Stimulated activated CD8-positive, alpha-beta memory T cell treated with anti-CD3 and anti-CD28 coated beads, Interleukin-15, amount 100 ng/mL, for 1 hour (primary cell): ENCODE measurements at places on chromosomes 1 and 21.

GRCh38 chr21:16005996-16006395, 276.2 kb downstream of the USP25 start:
- DNase-seq, result no peak

- no peak for DNase-seq
Observed at GRCh38 chr1:94658221-94658620, 116.7 kb upstream of the F3 start.

GRCh38 chr1:206826394-206826793, 39.0 kb upstream of the IL20 start:
- no peak for DNase-seq

DNA sequence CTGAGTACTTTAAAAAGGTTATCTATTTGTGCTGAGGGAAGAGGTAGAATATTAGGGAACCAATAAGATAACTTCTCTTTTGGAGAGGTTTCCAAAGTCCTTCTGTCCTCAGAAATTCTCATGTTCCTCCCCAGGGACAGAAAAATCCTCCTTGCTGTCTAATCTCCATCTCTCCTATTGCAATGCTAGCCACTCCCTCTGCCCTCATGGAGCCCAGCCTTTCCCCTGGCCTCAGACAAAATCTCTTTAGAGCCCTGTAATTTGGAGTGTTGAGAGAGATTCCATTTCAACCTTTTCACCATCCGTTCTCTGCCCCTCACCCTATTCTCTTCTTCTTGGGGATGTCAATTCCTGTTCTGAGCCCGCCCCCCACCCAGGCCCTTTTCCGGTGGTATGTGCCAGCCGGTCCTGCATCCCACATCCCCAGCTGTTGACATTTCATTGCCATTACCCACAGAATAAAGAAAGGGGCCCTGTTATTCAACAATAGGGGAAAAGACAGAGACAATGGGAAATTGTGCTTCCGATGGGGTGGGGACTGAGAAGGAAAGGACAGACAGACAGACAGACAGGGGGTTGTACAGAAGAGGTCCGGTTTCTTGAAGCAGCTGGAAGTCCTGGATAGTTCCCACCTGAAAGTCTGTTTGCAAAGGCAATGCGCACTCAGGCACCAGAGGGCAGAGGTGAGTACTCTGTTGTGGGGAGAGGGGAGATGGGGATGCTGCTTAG, at the start of gene HAPLN2:
HAPLN2 (plus strand) TSS at position 563 of the 729 bp plus-strand sequence. CDS start 4,076 bp downstream, outside the sequence.
- no peak for DNase-seq
